ENCODE measurements at places on chromosomes 6 and 20. TPM values are rescaled to one million over a fixed set of nuclear protein-coding genes. Genes with fewer than 3 reads are reported as not detected.

DNA sequence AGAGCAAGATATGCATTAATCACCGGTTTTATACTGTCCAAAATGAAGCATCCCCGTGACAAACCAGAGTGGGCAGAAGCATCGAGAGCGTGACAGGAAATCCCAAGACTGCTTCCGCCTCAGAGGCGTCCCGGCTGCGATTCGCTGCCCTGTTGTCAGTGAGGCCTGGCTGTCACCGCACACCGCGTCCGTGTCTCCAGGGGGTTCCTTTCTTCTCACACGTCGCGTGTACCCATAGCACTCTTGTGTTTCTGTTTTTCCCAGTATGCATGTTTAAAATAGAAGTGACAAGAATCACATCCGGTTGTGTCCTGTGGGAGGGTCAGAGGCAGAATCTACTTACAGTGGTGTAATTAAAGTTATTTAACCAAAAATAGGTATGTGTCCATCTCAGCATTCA lies 8.3 kb upstream of the ADRM1 start:
- DNase-seq: no peak

The MCM8 gene
- total RNA-seq: 10.0 TPM

The RAB44 gene
- 0.37 TPM for total RNA-seq

The MUC22 gene
- total RNA-seq: not detected

GRCh38 chr6:42066156-42066675 lies 15.9 kb downstream of the TAF8 start:
- no peak for DNase-seq

GRCh38 chr6:148250975-148251685 lies 91.5 kb upstream of the SASH1 start:
- DNase-seq: no peak

The TEAD3 gene
- 17.6 TPM for total RNA-seq

DNA sequence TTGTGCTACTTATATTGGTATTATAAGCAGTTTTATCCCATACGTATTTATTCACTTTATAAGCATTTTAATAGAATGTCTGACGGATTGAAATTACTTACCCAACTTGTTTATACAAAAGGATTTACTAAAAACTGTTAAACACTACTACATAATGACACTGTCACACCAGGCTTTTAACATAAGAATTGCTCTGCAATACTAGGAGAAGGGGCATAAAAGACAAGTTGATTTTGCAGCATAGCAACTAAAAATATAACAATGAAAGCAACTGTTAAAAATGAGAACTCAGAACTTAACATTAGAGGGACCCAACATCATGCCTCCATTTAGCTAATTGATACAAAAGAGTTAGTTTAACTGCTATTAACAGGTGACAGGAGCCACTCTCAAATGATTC lies 995.3 kb downstream of the PHF3 start:
- DNase-seq: no peak

The SLC25A27 gene
- 24.6 TPM for total RNA-seq

The SDHAF4 gene
- 16.2 TPM for total RNA-seq

DNA sequence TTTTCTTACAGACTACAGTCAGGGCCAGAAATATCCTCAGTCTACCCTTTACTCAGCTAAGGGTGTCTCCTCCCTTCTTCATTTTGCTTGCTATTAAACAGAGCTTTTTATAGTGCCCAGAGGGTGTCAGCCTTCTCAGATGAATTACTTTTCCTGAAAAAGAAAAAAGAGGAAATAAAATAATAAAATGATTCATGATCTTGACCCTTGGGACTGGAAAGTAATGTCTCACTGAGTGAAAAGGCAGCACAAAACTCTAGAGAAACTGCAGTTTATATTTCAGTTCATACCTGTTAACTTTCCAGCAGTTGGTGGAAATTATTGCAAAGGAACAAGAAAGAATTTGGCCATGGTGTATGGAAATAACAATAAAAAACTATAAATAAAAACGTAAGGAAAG lies 170.6 kb downstream of the IBTK start:
- DNase-seq: no peak

DNA sequence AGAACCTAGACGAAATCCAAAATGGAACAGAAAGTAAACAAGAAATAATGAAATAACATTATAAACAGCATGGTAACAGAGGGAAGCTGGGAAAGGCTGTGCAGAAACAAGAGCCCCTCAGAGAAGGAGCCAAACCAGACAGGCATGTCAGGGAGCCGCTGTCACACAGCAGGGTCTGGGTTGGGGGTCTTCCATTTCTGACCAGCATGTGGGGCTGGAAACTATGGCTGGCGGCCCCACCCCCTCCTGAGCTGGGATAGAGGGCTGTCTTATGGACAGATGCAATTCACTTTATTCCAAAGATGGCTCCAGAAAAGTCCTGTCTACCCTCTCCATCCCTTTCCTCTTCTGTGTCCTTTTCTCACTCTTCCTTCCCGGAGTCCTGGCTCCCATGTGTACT lies 27.3 kb downstream of the C6orf89 start:
- no peak for DNase-seq

- no peak for DNase-seq
Measured at GRCh38 chr6:170448317-170448716, 104.8 kb downstream of the PSMB1 start.

The MMUT gene
- total RNA-seq: 22.3 TPM

The MCM3 gene
- 90.4 TPM for total RNA-seq

GRCh38 chr6:26103141-26103769 lies 16.0 kb downstream of the HFE start:
- no peak for DNase-seq

Data from uterus (tissue), 4 donors.